ENCODE measurements at places on chromosomes 3 and 15. TPM values are rescaled to one million over a fixed set of nuclear protein-coding genes. Genes with fewer than 3 reads are reported as not detected.
A peak's percentile ranks its signal among the peaks of the same experiment; 100 is the strongest.

- no peak for DNase-seq
- no peaks in the 10 kb centered on the region for H3K36me3 ChIP-seq
- no peak overlapping the region for H3K27ac ChIP-seq
- H3K4me1 ChIP-seq, result no peaks in the 10 kb centered on the region
- no peaks in the 10 kb centered on the region for H3K27me3 ChIP-seq
These were observed 891.5 kb downstream of the ROBO2 start for GRCh38 chr3:77931255-77932009.

GRCh38 chr15:62946940-62947339, 95.6 kb upstream of the TPM1 start:
- H3K4me3 ChIP-seq, result no peak overlapping the region
- H3K4me1 ChIP-seq, result no peaks in the 10 kb centered on the region
- no peaks in the 10 kb centered on the region for H3K27me3 ChIP-seq
- H3K36me3 ChIP-seq, result no peaks in the 10 kb centered on the region
- no peak for DNase-seq

DNA sequence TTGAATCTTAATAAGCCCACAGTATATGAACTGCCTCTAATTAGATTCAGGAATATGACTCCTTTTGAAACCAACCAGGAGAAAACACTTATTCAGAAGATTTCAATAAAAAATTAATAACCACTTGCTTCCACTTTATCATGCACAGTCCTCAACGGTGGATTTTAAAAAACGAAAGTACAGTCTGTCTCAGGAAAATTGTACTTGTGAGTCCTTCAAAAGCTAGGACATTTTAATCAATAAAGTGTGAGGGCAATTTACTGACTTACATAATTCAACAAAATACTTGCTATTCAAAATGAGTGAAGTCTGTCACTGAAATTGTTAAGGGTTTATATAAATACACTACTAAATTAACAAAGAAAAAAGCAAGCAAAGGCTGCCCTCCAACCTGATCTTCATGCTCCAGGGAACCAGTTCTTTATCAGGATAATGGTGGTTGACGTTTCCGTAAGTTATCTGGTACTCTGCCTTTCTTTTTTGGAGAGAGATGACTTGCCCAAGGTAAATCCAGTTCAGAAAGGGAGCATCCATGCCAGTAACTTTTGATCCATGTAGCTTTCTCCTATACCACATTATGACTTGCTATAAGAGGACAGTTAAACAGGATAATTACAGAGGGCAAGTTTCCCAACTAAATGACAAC, 17.0 kb downstream of the SUCLG2 start:
- DNase-seq, result no peak
- H3K27me3 ChIP-seq, result no peaks in the 10 kb centered on the region
- H3K27ac ChIP-seq, result no peak overlapping the region

DNA sequence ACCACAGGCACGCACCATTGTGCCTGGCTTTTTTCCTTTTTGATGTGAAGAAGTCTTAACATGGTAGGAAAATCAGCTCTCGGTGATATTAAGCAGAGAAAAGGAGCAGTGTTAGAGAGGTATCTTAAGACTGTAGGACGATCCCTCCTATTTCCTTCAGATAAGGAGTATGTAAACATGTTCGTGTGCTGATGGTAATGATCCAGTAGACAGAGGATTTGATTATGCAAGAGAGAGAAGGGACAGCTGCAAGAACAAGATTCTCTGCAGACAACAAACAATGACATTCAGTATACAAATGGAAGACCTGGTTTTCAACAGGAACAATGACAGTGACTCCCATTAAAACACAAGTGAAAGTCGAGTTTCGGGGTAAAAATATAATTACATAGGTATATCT, 95.1 kb upstream of the MELTF start:
- DNase-seq, result no peak
- H3K4me1 ChIP-seq, result no peaks in the 10 kb centered on the region
- H3K36me3 ChIP-seq, result peaks cover 3% of the 10 kb centered on the region

SLC38A3 gene
- 56.6 TPM for polyA plus RNA-seq

DNA sequence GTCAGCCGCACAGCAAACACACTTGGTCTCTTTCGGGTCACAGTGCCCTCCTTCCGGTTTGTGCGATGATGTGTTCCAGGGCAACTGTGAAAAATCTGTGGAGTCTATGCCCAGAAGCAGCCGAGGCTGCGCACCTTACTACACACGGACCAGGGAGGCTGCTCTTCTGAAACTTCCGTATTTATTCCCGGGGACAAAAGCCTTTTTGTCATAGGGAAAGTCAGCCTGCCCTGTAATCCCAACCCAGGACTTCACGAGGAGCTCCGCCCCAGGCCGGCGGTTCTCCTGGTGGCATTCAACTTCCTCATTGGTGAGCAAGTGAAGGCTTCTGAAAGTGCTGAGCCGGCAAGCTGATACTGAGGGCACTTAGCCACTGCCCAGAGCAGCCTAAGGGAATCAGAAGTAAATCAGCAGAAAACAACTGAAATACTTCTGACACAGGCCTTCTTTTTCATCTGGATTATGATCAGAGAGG, 126.5 kb downstream of the FMN1 start:
- no peaks in the 10 kb centered on the region for H3K27me3 ChIP-seq
- peak overlapping the region; percentile 44 for H3K27ac ChIP-seq
- no peaks in the 10 kb centered on the region for H3K36me3 ChIP-seq
- H3K4me3 ChIP-seq, result no peak overlapping the region

DNA sequence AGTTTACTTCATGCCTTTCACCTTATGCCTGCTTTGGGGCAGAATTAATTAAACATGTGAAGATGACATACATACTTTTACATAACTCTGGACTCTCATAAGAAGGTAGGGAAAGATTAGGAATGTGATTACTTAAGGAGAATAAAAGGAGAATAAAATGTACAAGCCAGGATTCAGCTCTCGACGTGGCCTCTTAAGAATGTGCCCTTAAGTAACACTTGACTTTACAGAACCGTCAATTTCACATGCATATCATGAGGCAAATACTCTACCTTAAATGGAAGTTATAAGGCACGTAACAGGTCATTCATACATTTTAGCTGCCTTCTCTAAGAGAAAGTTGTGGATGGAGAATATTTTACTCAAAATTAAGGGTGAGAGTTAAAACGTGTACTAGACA, 263.7 kb upstream of the LMCD1 start:
- no peak overlapping the region for H3K4me3 ChIP-seq
- no peaks in the 10 kb centered on the region for H3K27me3 ChIP-seq
- H3K27ac ChIP-seq, result no peak overlapping the region

CCR4 gene
- not detected for polyA plus RNA-seq

DNA sequence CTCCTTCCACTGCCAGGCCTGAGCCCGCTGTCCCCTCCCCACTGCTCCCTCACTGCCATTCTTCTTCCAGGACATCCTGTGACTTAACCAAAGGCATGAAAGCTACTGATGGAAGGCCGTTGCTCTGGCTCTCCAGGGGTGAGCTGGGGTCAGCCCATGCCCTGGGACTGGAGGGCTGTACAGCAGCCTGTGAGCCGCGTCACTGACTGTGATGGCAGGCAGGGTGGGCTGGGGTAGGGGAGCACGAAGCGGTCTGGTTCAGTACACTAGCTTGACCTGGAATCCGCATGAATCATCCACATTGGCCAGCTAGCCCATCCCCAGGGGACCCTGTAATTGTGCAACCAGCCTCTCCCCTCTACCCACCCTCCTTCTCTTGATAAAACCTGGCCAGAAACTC, 30.8 kb downstream of the CORO2B start:
- H3K4me3 ChIP-seq, result no peak overlapping the region
- peaks cover 16% of the 10 kb centered on the region for H3K4me1 ChIP-seq
- no peak for DNase-seq
- no peaks in the 10 kb centered on the region for H3K27me3 ChIP-seq

GRCh38 chr3:182261041-182261440, 532.3 kb upstream of the ATP11B start:
- no peak overlapping the region for H3K4me3 ChIP-seq
- no peaks in the 10 kb centered on the region for H3K36me3 ChIP-seq
- H3K27me3 ChIP-seq, result peaks cover 12% of the 10 kb centered on the region
- DNase-seq, result no peak
- no peak overlapping the region for H3K27ac ChIP-seq
- no peaks in the 10 kb centered on the region for H3K4me1 ChIP-seq
